ENCODE measurements at places on chromosomes 3 and 15.

DNA sequence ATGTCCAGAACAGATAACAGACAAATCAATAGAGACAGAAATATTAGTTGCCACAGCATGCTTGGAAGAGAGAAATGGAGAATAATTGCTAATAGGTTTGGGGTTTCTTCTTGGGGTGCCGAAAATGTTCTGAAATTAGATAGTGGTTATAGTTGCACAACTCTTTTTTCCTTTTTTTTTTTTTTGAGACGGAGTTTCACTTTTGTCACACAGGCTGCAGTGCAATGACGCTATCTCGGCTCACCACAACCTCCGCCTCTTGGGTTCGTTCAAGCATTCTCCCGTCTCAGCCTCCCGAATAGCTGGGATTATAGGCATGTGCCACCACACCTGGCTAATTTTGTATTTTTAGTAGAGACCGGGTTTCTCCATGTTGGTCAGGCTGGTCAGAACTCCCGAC is 163.3 kb downstream of the PLCH1 start:
- no peak for DNase-seq

- DNase-seq = no peak
Measured at GRCh38 chr15:31271711-31272557, 54.7 kb upstream of the KLF13 start.

GRCh38 chr15:49179433-49180190 is 9.6 kb downstream of the GALK2 start:
- DNase-seq = no peak

DNA sequence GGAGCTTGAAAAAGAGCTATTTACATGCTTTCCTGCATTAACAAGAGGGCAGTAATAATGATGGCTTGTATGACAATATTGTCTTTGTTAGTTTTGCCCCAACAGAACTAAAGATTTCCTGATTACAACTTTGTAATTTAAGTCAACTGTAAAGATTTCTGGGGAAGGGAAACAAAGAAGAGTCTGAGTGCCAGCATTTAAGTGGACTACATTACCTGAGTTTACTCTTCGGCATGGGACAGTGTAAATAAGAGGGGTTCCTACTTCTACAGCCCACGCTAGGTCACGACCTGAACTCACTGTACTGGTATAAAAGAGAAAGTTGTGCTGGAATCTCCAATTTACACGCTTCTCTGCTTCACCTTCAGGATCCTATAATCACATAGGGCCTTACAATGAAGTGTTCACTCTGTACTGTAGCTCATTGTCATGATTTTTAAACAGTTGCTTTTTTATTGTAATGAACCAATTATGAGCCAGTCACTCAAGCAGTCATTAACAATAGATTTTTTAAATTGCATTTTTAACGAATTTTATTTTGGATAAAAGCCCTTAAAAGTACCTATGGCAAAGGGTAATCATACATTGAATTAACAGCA is 39.6 kb downstream of the DPH6 start:
- DNase-seq = no peak

DNA sequence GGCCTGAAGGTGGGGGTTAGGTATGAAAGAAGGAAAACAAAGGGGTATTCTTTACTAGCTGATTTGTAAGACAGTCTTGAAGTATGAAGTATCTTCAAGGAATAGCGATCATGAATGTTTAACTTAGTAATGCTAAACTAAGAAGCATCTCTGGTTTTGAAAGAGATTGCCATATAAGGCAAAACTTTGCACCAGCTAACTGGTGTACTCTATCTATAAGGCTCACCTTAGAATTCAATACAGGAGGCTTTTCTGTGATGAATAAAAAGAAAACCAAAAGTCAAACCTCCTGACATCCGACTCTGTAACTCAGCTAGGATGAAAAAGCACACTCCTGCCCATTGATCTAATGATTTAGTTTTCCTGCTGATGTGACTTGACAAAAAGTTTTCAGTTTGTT is 54.7 kb downstream of the FOXP1 start:
- DNase-seq = no peak

DNA sequence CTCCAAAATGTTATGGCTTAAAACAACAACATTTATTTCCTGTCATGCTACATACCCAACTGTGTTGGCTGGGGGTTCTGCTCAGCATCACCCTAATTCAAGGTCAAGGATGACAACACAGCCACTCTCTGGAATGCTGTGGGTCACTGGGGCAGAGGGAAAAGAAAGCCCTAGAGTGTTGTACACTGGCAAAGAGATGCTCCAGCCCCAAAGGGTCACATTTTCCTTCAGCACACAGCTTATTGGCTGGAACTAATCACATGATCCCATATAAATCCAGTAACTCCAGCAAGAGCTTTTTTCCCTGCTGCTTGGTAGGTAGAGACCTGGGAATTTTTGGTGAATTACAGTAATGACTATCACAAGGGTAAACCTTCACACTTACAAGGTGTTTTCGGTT is 1041.4 kb downstream of the NTRK3 start:
- DNase-seq = no peak

Data from activated CD4-positive, alpha-beta T cell treated with anti-CD3 and anti-CD28 coated beads, Interleukin-2, amount 50 U/mL, for 48 hours (primary cell).